Mesothelial cell of epicardium (in vitro differentiated cells): ENCODE measurements at places on chromosomes 2 and 18. TPM values are rescaled to one million over a fixed set of nuclear protein-coding genes. Genes with fewer than 3 reads are reported as not detected.

- DNase-seq = no peak
Observed at GRCh38 chr2:112792419-112792818, 8.1 kb upstream of the IL1A start.

DNA sequence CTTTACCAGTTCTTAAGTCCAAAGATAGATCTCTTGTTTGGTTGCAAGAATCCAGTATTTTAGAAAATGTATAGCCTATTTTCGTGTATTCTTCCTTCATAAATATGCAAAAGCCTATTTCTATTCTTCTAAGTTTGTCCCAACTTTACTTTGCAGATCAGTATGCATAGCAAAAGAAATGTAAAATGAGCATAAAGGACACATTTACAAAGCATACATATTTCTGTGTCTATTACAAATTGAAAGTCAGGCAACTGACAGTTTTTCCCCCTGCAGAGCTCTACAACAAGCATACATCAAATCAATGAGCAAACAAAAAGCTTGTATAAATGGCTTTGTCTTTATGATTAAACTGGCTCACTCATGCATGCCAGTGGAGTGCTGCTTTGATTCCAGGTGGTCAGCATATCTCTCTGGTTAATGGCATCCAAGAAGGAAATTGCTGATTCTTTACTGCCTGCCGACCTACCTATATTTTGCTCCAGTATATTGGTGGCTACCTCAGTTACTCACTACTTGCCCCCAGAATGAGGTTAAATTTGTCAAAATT, 10.0 kb upstream of the VPS54 start:
- DNase-seq = no peak

DNA sequence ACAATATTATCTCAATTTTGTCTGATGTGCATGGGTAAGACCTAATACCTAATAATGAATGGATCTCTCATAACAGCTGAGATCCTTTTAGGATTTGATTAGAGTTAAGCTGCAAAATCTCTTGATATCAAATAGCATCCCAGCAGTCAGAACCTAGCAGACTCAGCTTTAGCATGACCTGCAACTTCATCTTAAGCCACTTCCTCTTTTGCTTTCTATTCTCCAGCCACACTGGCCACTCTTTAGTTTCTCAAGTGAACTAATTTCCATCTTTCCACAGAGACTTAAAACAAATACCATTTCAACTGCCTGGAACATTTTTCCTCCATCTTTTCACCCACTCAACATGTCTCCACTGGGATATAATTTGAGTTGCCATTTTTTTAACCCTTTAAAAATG, 1251.6 kb upstream of the ZEB2 start:
- DNase-seq = no peak

DNA sequence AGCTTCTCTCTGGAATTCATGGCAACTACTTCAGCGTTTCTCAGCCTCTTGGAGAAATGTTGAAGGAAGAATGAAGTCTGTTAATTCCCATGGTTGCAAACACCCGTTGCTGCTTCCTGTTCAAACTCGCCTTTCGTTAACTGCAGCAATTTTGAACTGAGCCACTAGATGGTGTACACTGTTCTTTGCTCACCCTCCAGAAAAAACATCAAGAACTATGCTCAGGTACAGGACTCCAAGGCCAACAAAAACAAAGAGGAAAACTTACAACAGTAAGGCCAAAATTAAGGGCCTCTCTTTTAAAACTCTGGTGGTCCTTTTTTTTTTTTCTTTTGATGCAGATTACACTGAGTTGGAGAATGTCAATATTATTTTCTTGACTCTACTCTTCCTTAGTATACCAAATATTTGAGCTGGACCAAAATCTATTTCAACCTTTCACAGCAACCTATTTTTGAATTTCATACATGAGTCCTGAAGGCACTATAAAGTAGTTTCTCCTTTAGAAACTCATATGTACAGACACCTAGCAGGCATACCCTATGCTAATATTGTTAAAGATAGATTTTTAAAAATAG, 58.2 kb downstream of the KLHL14 start:
- DNase-seq = peak; percentile 46

DNA sequence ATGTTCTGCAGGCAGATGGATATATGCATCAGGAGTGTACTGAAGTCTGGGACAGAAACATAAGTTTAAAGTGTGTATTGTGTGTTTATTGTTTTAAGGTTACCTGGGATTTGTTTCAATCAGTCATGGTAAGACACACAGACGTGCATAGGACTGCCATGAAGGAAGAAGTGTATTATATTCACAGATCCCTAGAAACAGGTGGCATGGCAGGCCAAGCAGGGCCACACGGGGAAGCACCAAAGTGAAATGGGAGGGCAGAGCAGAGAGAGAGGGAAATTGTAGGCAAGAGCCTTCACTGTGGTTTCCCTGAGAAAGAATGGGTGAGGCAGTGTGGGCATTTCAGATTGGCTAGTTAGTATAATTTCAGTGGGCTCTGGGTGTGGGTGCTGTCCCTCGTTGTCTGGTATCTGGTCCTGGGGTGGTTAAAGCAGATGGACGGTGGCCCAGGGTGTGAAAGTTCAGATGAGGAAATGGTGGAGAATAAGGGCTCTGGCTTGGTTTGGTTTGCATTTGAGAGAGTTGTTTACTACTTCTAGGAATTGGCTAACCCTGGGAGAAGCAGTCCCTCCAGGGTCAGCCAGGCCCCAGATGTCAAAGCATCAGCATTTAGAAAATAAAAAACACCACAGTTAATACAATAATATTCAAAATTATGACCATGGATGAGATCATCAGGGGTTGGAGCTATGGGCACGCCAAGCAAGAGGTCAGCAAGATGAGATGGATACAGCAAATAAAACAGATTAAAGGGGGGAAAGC, 160.0 kb downstream of the LRRC30 start:
- no peak for DNase-seq

GRCh38 chr2:30691948-30692828, 115.1 kb downstream of the CAPN13 start:
- DNase-seq = peak; percentile 33

DNA sequence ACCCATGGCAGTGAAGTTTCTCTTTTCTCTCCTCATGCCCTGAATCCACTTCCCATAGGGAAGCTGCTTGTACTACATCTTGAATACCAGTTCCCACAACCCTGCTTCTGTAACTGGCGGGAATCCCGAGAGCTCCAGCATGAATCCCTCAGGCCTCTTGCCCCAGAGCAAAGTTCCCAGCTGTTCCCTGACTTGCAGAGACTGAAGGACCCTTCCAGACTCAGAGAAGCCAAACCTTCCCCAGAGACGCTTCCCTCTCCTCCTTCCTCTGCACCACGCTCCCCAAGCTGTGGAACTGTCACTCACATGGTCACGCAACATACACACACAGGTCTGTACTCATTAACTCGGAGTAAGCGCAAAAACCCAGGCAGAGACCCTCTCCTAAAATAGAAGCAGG, 26.4 kb downstream of the TRAPPC12 start:
- no peak for DNase-seq

DNA sequence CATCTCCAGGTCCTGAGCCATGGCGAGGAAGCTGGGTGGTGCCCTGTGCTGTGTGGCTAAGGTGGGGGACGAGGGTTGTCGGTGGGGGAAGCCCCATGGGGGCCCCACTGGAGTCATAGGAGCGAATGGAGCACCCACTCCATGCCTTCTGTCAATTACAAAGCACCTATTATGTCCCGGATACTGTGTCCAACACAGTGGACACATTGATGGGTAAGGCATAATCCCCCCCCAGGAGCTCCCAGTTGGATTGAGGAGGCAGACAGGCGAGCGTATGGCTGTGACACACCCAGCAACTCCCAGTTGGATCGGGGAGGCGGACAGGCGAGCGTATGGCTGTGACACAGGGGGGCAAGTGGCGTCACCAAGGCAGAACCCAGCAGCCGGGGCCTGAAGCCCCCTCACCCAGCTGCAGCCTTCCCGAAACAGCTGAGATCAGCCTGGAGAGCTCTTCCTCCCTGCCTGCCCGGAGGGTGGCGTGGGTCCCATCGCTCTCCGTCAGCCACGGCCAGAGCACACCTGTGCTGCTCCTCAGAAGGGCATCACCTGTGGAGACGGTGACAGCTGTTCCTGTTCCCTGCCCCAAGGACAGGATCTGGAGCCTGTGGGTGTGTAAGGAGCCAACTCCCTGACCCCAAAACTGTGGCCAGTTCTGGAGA, 69.6 kb downstream of the HPCAL1 start:
- no peak for DNase-seq

GRCh38 chr2:238339395-238339780, 19.1 kb downstream of the TRAF3IP1 start:
- DNase-seq = no peak

DNA sequence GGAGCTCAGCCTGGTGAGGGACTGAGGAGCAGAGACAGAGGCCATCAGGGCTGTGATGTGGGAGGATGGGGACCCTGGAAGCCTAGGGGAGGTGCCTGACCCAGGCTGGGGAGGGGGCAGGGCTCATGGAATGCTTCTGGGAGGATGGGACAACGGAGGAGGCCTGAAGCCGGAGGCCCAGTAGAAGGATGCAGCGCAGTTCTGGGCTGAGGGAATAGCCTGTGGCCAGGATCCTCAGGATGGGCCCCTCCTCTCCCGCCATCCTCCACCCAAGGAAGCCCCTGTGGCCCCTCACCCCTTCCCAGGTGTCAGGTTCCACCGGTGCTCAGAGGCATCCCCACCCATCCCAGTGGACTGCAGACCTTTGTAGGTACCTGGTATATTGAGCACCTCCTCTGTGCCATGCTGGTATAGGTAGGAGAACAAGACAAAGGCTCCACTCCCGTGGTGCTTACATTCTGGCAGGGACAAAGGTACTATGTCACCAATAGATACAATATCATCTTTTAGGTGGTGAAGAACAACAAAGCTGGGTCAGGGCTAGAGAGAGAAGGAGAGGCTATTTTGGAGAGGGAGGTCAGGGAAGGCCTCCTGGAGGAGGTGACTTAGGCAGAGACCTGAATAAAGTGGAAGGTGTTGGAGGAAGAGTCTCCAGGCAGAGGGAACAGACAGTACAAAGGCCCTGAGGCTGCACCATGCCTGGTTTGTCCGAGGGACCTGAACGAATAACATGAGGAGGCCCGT, 2.7 kb downstream of the ZAP70 start:
- no peak for DNase-seq

DNA sequence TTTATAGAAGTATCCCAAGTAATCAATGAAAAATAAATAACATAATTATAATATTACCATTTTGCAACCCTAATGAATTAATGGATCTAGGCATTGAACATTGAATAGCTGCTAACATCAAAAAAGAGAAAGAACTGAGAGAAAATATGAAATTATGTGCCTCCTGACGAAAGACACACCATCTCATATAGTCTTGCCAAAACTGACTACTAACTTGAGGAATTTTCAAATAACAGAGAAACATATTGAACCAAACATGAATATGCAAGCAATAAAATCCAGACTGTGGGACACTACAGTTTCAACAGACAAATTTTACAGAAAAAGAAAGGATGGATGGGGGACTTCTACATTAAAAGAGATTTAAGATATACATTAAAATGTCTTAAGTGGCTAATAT, 165.7 kb downstream of the WDPCP start:
- no peak for DNase-seq

LTBP1 gene
- 73.9 to 80.2 TPM (median 75.3 TPM) in 3 replicates for total RNA-seq

TRIM43B gene
- total RNA-seq = not detected in 3 replicates

ARHGAP25 gene
- 1.2 to 1.4 TPM (median 1.3 TPM) in 3 replicates for total RNA-seq

GAREM2 gene
- 25.0 to 27.5 TPM (median 26.4 TPM) in 3 replicates for total RNA-seq

RTKN gene
- total RNA-seq = 85.0 to 88.9 TPM (median 86.4 TPM) in 3 replicates

TUBA3E gene
- not detected in 3 replicates for total RNA-seq

CTAGE1 gene
- 0.07 to 0.13 TPM (median 0.11 TPM) in 3 replicates for total RNA-seq

ZC3H6 gene
- 12.1 to 16.2 TPM (median 15.8 TPM) in 3 replicates for total RNA-seq

RFTN2 gene
- total RNA-seq = 7.7 to 9.9 TPM (median 9.7 TPM) in 3 replicates
